Left kidney (tissue), 8 donors: ENCODE measurements at places on chromosomes 13 and 19. TPM values are rescaled to one million over a fixed set of nuclear protein-coding genes. Genes with fewer than 3 reads are reported as not detected.

Gene SPRY2
- polyA plus RNA-seq: 62.4 TPM

GRCh38 chr19:38840583-38840968, 9.0 kb upstream of the ECH1 start:
- no peak for DNase-seq

Gene ZNF829
- polyA plus RNA-seq: 9.7 TPM

DNA sequence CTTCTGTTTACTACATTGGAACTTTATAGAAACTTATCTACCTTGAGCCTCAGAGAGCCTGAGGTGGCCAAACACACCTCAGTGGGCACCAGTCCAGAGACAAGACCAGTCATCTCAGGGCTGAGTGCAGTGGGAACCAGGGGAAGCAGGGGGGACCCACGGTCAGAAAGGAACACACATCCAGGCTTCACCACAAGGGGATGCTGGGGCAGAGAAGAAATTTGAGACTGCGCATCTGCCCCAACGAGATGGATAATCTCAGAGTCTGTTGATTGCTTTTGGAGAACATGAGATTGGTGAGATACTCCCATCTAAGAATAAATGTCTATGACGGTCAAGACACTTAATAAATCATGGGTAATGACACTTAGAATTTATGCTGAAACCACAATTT, 98.7 kb downstream of the DOCK9 start:
- no peak for DNase-seq

DNA sequence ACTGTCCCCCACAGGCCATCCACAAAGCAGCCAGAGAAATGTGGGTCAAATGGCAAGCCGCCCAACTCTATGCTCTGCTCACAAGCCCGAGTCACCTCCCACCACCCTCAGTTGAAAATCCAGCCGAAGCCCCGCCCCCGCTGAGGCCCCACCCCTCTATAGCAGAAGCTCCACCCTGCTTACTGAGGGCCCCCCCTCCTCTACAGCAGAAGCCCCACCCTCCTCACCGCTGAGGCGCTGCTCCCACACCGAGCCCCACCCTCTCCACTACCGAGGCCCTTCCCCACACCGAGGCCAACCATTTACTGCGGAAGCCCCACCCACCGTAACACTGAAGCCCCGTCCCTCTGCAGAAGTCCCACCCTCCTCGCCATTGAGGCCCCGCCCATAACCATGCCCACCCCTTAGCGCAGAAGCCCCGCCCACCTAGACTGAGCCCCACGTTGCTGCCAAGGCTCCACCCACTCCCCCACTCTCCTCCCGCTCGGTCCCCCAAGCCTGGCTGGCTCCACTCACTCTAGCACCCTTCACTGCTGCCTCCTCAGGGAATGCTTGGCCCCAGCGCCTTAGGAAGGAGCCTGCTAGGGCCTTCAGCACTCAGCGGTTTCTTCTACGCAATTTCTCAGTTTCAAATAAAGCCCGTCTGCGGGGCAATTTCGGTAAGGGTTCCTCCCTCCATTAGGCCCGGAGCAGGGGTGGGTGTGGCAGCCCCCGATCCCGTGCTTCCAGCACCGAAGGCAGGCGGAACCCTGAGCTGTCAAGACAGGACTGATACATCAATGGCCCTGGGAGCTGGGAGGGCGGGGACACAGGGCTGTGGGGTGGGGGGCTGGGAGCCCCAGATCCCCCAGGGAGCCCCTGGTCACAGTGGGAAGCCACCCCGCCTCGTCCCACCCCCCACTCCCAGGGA, 9.0 kb upstream of the MYDGF start:
- DNase-seq: no peak

GRCh38 chr13:73677048-73677601, 457.1 kb downstream of the KLF12 start:
- DNase-seq: no peak

Gene HIF3A
- polyA plus RNA-seq: 58.2 TPM
